Liver (tissue), 10 donors: ENCODE measurements at places on chromosomes 2 and 18.

DNA sequence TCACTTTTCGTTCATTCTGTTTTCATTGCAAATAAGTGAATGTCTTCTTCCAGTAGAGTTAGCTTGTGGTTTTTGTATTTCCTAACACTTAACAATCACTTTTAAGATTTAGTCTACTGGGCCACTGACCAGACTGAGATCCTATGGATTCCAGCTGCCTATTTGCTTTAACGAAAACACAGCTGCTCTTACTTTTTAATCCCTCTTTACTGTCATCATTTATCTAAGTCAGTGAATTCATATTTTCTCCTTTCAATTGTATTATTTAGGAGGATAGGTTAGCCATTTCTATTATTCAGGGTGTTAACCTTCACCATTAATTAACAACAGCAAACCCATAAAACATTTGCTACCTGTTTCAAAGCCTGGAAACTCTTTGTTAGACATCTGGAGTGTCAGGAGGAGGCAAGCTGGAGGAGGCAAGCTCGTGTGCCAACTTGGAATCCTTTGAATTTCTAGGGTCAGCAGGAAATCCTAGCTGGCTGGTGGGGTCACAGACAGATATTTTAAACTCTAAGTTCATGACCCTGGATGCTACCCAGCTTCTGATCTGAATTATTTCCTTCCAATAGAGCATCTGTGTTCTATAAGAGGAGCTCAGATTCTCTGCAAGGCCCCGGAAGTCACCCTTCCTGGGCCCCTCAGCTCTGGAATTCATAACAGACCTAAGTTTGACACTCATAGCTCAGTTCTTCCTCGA, 385.3 kb downstream of the RBM43 start:
- no peak for DNase-seq

- DNase-seq, result no peak
Measured at GRCh38 chr18:32300914-32301313, 111.1 kb downstream of the MEP1B start.

GRCh38 chr2:215362562-215362904, 50.7 kb downstream of the ATIC start:
- DNase-seq, result no peak

- no peak for DNase-seq
Measured at GRCh38 chr2:230124757-230125431, 56.2 kb upstream of the SLC16A14 start.

DNA sequence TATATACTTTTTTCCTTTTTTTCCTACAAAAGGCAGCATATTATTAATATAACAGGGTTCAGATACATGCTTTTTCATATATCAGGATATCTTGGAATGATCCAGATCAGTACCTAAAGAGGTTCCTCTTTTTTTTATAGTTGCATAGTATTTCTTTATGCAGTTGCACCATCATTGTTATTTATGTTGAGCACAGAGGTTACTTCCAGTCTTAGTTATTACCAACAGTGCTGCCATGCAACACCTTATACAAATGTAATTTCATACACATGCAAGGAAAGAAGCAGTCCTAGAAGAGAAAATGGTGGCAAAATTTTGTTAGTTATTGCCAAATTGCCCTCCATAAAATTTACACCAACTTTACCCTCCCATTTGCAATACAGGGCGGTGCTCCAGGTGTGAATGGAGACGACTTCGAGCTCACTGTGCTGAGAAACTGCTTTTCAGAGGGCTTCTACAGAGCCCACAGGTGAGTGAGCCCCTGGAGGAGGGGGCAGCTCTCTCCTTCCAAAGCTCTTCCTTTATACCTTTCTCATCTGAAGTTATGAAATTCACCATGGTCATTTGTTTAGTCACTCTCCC, 30.0 kb upstream of the KCMF1 start:
- no peak for DNase-seq
